NCI-H69 (cell line): ENCODE measurements at places on chromosomes 2 and 18.

DNA sequence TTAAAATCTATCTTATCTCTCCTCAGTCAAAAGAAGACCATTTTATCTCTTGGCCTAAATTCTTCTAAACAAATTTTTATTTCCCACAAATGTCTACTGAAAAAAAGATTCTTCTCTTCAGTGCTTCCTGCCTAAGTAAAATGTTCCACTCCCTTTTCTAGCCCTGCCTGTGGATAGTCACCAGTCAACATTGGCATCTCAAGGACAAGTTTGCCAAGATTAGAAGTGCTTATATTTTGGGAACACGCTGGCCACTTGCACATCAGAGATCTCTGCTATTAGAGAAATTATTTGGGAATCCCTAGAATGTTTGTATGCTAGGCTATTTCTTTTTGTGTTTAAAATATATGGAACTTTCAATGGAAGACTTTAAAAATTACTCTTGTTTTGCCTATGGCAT is 758.2 kb upstream of the CDH7 start:
- no peak for DNase-seq

GRCh38 chr2:74646834-74647482 is 1.2 kb downstream of the M1AP start:
- no peak for DNase-seq

- no peak for DNase-seq
Measured at GRCh38 chr18:44473394-44474066, 207.2 kb upstream of the SETBP1 start.

DNA sequence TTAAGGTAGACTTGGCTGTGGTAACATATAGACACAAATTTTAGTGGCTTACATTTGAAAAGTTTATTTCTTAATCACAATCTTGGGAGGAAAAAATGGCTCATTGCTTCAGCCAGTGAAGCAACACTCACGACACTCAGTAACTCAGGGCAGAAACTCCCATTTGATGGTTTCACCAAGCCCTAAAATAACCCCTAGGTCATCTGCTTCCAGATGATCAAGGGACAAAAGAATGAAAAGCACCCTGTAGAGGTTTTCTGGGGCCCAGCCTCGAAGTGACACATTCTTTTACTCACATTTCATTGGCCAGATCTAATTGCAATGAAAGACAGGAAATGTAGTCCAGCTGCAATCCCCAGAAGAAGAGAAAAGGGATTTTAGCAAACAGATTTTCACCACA is 275.9 kb downstream of the TMX3 start:
- DNase-seq = no peak

GRCh38 chr2:189676471-189676870 is 2.0 kb downstream of the ANKAR start:
- DNase-seq = no peak

GRCh38 chr2:109417701-109418335 is 195.9 kb downstream of the SEPTIN10 start:
- DNase-seq = no peak

DNA sequence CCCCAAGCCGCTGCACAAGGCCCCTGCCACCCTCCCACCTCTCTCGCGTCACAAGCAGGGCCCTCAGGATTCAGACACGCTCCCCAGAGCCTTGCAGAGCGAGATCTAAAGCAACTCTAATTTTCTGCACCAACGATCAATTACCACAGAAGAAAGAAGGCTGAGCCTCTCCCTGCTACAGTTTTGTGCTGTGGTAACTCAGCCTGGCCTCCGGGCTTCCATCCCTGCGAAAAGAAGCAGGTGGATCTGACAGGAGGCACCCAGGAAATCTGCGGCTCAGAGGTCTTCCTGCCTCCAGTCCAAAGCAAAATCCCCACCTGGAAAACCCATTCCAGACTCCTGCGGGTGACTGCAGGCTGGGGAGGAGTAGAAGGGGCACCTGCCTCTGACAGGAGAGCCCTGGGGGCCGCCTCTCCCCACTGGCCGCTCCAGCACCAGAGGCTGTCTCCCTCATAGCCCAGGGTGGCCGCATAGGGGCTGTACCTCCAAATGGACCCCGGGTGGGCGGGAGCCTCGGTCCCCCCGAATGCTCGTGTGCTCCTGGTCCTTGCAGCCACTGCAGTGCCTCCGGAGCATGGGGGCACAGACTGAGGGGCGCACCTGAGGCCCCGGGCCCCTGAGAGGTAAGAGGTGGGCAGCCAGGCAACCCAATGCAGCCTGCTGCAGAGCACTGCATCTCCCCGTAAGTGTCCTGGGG is 31.0 kb downstream of the PXDN start:
- no peak for DNase-seq

- no peak for DNase-seq
Measured at GRCh38 chr2:24474053-24474452, 17.0 kb upstream of the NCOA1 start.

- DNase-seq = no peak
Measured at GRCh38 chr2:20575414-20575813, 75.5 kb downstream of the HS1BP3 start.

- peak; percentile 82 for DNase-seq
Measured at GRCh38 chr2:54570925-54571694, 115.0 kb downstream of the SPTBN1 start.

GRCh38 chr2:9757501-9758264 is 85.6 kb upstream of the TAF1B start:
- peak; percentile 87 for DNase-seq

DNA sequence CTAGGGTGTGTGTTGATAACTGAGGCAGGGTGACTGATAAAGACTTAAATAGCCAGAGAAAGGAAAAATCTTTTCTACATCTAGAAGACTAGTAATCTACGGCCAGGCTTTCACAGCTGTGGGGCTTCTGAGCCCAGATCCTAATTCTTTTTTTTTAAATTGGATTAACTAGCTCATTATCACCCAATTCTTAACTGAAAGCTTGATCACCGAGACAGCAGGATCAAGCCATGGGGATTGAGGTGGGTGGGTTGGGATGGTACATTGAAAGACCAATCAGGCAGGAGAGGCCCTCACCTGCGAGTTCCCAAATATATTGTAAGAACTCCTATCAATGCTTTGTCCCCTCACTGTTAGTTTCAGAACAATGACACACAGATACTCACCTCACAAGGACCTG is 20.0 kb upstream of the NFE2L2 start:
- no peak for DNase-seq
